ENCODE measurements at places on chromosomes 2 and 18. TPM values are rescaled to one million over a fixed set of nuclear protein-coding genes. Genes with fewer than 3 reads are reported as not detected.

PRSS56 gene
- not detected for total RNA-seq

CHRNA1 gene
- total RNA-seq = not detected

DNAH7 gene
- 1.9 TPM for total RNA-seq

ZAP70 gene
- total RNA-seq = 1.9 TPM
